ENCODE measurements at places on chromosomes 13 and 19.
A peak's percentile ranks its signal among the peaks of the same experiment; 100 is the strongest.

GRCh38 chr13:114226088-114226487 is 8.6 kb upstream of the CDC16 start:
- DNase-seq = no peak

- DNase-seq = no peak
These were observed 813 bp upstream of the ZNF296 start for GRCh38 chr19:45076851-45077730.

- DNase-seq = no peak
These were observed 14.5 kb upstream of the IGSF23 start for GRCh38 chr19:44598880-44599279.

GRCh38 chr19:7211191-7211951 is 82.8 kb downstream of the INSR start:
- no peak for DNase-seq

GRCh38 chr19:3765121-3765520 is 2.6 kb downstream of the MRPL54 start:
- DNase-seq = no peak

GRCh38 chr13:75621147-75621546 is 15.0 kb upstream of the LMO7 start:
- no peak for DNase-seq

DNA sequence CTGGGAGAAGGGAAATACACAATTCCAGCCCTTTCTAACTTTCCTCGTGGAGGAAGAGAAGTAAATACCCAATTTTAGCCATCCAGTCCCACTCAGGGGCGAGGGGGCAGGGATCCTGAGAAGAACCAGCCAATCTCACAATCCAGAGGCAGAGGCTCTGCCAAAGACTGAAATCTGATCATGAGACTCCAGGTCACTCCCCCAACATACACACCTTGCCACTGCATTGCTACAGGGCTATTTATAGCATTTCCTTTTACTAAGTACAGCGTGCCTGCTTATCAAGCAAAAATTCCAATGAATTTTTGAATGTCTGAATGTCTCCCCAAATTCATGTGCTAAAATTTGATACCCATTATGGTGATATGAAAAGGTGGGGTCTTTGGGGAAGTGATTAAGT is 1687.5 kb downstream of the EFNB2 start:
- DNase-seq = no peak

DNA sequence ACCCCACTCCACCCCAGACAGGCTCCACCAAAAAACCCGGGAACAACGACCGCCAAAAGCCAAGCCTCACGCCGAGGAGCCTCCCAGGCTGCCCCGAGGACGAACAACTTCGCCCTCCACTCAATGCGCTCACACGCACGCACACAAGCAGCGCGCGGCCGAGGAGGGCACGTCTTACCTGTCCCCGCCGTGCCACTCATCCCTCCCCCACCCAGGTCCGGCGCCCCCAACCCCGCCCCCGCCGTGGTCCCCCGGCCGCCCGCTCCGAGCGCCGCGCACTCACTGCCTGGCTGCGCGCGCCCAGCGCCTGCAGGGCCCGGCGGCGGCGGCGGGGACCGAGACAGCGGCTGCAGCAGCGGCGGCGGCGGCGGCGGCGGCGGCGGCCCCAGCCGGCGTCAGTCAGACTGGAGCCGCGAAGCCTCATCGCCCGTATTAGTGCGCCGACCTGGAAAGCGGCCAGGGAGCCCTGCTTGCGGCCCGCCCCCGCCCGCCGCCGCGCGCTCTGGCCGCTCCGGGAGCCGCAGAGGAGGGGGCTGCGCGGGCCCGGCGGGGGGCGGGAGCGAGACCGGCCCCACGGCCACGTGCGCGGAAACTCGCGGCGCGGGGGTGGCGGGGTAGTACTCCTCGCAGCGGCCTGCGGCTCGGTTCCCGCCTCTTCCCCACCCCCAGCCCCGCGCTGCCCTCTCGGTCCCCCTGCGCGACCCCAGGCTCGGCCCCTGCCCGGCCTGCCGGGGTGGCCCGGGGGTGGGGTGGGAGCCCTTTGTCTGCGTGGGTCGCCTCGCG is at the start of gene SMAD9:
TSS of gene SMAD9 (minus strand) at position 406 of the 783 bp plus-strand sequence. CDS start 40,549 bp downstream, outside the sequence.
- DNase-seq = no peak

GRCh38 chr13:111962431-111962891 is 104.5 kb upstream of the SOX1 start:
- DNase-seq = no peak

DNA sequence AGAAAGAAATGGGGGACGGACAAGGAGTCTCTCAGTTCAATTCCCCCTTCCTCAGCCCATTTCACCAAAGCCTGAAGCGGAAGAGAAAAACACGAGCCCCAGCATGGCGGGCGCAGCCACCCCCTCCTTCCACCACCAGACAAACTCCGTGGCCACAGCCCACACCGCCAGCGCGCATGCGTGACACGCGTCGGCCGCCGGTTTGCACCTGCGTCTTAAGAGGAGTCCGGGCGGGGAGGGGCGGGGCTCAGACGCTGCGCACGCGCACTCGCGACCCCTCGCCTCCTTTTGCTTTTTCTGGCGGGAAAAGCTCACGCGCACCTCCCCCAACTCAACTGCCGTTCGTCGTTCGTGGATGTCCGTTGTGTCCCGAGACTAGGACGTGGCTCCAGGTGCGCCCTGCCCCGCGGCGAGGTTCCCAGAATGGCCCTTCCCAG is at the start of gene KASH5:
TSS of gene KASH5 (plus strand) at position 314 of the 437 bp plus-strand sequence. CDS start 2,635 bp downstream, outside the sequence.
- DNase-seq = peak; percentile 81

GRCh38 chr13:79936368-79937136 is 404.4 kb downstream of the SPRY2 start:
- no peak for DNase-seq

GRCh38 chr13:59343993-59344822 is 819.5 kb downstream of the DIAPH3 start:
- no peak for DNase-seq

DNA sequence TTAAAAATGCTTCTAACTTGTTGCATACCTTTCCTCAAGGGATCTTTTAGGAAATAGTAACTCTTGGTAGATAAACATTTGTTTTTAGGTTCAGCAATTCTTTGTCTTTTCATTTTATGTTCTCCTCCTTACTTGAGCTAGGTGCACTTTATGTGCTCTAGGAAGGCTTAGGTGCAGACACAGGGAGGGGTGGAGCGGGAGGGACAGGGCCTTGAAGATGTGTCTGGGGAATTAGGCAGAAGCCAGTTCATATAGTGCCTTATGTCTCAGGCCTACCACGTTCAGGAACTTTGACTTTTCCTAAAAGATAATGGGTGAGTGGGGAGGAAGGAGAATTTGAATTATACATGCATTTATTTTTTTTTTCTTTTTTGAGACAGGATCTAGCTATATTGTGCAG is 37.7 kb downstream of the IRS2 start:
- no peak for DNase-seq

GRCh38 chr13:114068656-114069318 is 63.6 kb downstream of the RASA3 start:
- DNase-seq = no peak

DNA sequence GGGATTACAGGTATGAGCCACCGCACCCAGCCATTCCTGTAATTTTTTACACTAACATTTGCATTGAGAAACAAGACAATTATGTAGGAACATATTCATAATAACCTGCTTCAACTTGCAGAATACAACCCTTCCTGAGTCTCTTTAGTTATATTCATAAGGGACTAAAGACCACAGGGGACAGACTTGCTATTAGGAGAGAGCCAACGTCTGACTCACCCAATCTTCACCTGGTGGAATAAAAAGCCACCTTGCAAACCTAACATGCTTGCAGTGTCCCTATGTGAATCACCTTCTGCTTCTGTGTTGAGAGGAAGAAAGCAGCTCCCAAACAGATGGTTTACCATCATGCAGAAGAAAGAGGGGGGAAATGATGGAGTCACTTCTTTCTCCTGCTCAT is 456.1 kb downstream of the PCDH9 start:
- no peak for DNase-seq

DNA sequence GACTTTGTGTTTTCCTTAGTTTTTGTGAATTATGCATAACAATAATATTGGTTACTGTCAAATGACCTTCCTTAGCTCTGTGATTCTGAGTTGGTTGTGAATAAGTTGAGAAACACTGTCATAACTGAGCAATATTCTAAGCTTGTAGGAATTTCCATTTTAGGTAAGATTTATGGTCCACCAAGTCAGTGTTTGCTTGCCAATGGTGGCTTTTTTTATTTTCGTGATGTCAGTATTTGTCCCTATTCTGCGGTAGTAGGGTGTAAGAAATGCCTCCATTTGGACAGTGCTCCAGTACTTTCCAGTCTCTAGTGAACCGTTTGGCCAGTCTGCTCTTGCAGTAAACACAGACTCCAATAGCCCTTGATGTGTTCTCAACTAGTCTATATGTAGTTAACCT is 94.7 kb downstream of the FRY start:
- DNase-seq = no peak

GRCh38 chr19:18507021-18507726 is 14.7 kb downstream of the ELL start:
- peak; percentile 29 for DNase-seq

GRCh38 chr19:16615808-16616207 is 12.2 kb downstream of the MED26 start:
- no peak for DNase-seq

DNA sequence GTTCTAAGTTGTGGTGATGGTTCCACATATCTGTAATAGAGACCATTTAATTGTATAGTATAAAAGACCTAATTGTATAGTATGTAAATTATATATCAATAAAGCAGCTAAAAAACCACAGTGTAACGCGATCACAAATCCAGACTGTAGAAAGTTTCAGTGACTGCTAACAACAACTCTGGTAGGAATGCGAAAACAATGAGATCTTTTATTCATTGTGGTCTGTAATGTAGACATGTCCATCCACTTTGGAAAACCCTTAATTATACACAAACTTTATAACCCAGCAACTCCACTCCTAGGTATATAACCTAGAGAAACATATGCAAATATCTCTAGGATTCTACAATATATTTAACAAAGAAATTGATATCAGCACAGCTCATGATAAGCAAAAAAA is 549.5 kb downstream of the SLITRK1 start:
- no peak for DNase-seq

DNA sequence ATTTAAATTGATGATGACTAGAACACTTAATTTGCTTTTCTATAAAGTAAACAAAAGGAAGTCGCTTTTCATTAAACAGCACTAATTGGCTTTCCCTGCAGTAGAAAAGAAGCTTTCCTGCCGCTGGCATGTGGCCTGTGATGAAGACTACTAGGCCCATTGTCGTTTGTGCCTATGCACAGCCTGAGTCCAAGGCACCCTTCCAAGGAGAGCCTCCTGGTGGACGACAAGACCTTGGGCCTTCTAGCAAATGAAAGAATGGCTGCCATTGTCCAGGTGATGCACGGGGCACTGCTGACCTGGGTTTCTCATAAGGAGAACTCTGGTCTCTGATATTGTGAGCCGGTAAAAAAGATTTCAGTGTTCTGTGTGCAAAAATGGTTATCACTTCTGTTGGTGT is 233.0 kb downstream of the COL4A1 start:
- DNase-seq = no peak

GRCh38 chr13:76741624-76742023 is 144.6 kb downstream of the KCTD12 start:
- no peak for DNase-seq

- DNase-seq = no peak
These were observed 10.4 kb upstream of the TBC1D4 start for GRCh38 chr13:75492389-75492788.

GRCh38 chr13:32588736-32589135 is 2.5 kb downstream of the PDS5B start:
- DNase-seq = no peak

- DNase-seq = no peak
These were observed 127.0 kb downstream of the CDK8 start for GRCh38 chr13:26380930-26381329.

- no peak for DNase-seq
These were observed 74.5 kb upstream of the NBEA start for GRCh38 chr13:34867590-34867989.

- DNase-seq = peak; percentile 30
These were observed 23.3 kb downstream of the PRR12 start for GRCh38 chr19:49614096-49614833.

GRCh38 chr13:110293037-110293436 is 13.9 kb downstream of the COL4A1 start:
- DNase-seq = no peak

DNA sequence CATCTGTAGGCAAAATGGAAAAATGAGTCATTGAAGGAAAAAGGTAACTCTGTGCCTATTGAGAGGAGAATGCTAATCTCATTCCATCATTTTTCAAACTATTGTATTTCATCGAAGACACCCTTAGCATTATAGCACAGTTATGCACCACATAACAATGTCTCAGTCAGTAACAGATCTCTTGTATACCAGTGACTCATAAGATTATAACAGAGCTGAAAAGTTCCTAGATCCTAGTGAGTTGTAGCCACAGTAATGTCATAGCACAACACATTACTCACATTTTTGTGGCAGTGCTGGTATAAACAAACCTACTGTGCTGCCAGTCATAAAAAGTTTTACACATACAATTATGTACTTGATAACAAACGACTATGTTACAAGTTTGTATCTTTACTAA is 1077.6 kb downstream of the DIAPH3 start:
- DNase-seq = no peak

- no peak for DNase-seq
These were observed 12.1 kb upstream of the NDFIP2 start for GRCh38 chr13:79468819-79469218.

DNA sequence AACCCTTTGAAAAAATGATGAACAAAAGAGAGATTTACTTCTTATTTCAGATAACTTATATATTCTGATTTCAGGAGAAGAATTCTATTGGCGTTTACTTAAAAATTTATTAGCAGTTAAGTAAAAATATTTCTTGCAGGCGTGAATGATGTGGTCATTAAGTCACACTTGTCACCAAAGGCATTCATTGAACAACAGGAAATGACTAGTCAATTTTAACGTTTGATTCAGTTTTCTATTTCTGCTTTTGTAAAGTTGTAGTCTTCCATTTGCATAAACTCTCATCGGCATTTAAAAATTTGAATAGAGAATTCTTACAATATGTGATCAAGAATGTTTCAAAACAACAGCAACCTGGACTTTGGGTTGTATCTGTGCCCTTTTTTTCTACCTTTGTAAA is 83.4 kb downstream of the GPR12 start:
- DNase-seq = no peak

- no peak for DNase-seq
These were observed 268.1 kb downstream of the DNAJC15 start for GRCh38 chr13:43291287-43292060.

GRCh38 chr13:64540468-64540867 is 2689.7 kb downstream of the PCDH9 start:
- DNase-seq = no peak

- DNase-seq = no peak
These were observed 119.1 kb downstream of the PCCA start for GRCh38 chr13:100208002-100208401.
